H1 (cell line): ENCODE measurements at places on chromosomes 11 and 22.

- H3K36me3 ChIP-seq, result no peaks in the 10 kb centered on the region
- no peak overlapping the region for H3K4me3 ChIP-seq
- DNase-seq, result no peak
- H3K4me1 ChIP-seq, result no peaks in the 10 kb centered on the region; the same call in 1 of the 2 replicates
- H3K27ac ChIP-seq, result no peak overlapping the region
These were observed 20.3 kb upstream of the WNT7B start for GRCh38 chr22:45997077-45997776.

- H3K4me1 ChIP-seq, result peaks cover 13% of the 10 kb centered on the region
- peaks cover 53% of the 10 kb centered on the region for H3K36me3 ChIP-seq
- no peaks in the 10 kb centered on the region for H3K27me3 ChIP-seq
- H3K4me3 ChIP-seq, result no peak overlapping the region
- H3K27ac ChIP-seq, result no peak overlapping the region
- no peak for DNase-seq
These were observed 13.2 kb downstream of the CCND1 start for GRCh38 chr11:69654001-69654659.

- H3K4me3 ChIP-seq, result no peak overlapping the region
- H3K36me3 ChIP-seq, result no peaks in the 10 kb centered on the region
- no peak for DNase-seq
- no peaks in the 10 kb centered on the region; the same call in 1 of the 2 replicates for H3K4me1 ChIP-seq
These were observed 107.6 kb downstream of the ABTB2 start for GRCh38 chr11:34250211-34250610.

DNA sequence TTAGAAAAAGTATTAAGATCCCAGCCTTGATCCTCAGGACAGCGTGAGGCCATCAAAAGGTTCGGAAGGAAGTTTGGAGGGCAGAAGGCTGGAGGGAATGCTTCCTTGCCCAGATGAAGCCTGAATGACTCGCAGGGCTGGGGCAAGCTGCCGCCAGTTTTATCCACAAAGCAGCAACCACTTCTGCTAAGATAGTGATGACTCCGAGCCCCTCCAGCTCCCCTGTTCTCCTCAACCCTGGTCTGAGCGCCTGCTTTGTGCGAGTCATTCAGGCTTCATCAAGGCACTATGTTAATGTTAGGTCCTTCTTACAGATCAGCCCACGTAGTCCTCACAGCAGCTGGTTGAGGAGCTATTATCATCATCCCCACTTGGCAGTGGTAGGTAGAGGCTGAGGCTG is 158.8 kb downstream of the COMMD9 start:
- peaks cover 4% of the 10 kb centered on the region; the same call in 1 of the 2 replicates for H3K4me1 ChIP-seq
- H3K36me3 ChIP-seq, result no peaks in the 10 kb centered on the region
- no peak overlapping the region for H3K27ac ChIP-seq
- no peak for DNase-seq

- H3K27ac ChIP-seq, result no peak overlapping the region
- no peaks in the 10 kb centered on the region for H3K27me3 ChIP-seq
- peak; percentile 75 for DNase-seq
- H3K4me3 ChIP-seq, result no peak overlapping the region; the same call in 1 of the 2 replicates
These were observed 14.9 kb upstream of the SLC29A2 start for GRCh38 chr11:66386171-66387069.

- H3K4me1 ChIP-seq, result no peaks in the 10 kb centered on the region
- H3K4me3 ChIP-seq, result no peak overlapping the region
- DNase-seq, result no peak
- H3K27ac ChIP-seq, result no peak overlapping the region
These were observed 78.5 kb downstream of the PLEKHA7 start for GRCh38 chr11:16935518-16936302.

GRCh38 chr11:74449369-74449931 is 17.9 kb downstream of the KCNE3 start:
- no peak overlapping the region for H3K27ac ChIP-seq

DNA sequence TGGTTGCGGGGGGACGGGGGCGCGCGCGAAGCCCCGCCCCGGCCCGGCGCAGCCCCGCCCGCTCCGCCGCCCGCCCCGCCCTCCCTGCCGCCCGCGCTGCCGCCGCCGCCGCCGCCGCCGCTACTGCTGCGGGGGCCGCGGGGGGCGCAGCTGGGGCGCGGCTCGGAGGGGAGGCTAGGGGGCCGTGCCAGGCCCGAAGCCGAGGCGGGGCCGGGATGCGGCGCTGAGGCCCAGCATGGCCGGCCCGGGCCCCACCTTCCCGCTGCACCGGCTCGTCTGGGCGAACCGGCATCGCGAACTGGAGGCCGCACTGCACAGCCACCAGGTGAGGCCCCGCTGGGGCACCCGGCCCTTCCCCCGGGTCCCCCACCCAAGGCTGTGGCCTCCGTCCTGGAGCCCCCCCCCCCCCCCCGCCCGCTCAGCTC is at the start of gene ANKRD13D:
TSS of gene ANKRD13D (plus strand) at position 78 of the 425 bp plus-strand sequence. CDS start at position 236, 158 bp downstream.
- H3K27ac ChIP-seq, result peak within 1 kb of the TSS; percentile 86
- no peak for DNase-seq
- H3K4me3 ChIP-seq, result peak within 1 kb of the TSS; percentile 75
- peaks cover 18% of the 10 kb centered on the region for H3K4me1 ChIP-seq
- peaks cover 3% of the 10 kb centered on the region; the same call in 1 of the 2 replicates for H3K36me3 ChIP-seq

- DNase-seq, result no peak
- no peaks in the 10 kb centered on the region for H3K27me3 ChIP-seq
- H3K4me3 ChIP-seq, result peak overlapping the region; percentile 74
These were observed 936 bp downstream of the BRD1 start for GRCh38 chr22:49826603-49827270.

DNA sequence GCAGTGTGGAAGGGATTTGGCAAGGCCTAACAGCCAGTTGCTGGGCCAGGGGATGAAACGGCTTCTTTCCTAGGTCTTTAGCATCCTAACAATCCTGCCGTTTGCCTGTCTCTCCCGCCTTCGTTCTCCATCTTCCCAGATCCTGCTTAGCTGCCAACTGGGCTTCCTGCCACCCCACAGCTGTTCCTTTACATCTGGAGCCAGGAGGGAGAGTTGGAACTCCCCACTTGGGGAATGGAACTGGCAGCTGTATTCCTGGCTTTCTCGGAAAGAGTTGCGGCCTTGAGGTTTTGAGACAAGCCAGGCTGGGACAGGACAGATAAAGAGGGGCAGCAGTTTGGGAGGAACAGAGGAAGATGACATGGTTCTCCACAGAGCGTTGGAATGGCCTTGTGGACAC is 59.6 kb downstream of the ST3GAL4 start:
- H3K4me1 ChIP-seq, result no peaks in the 10 kb centered on the region
- no peaks in the 10 kb centered on the region; the same call in 1 of the 2 replicates for H3K27me3 ChIP-seq
- DNase-seq, result no peak

- no peaks in the 10 kb centered on the region for H3K4me1 ChIP-seq
- no peak overlapping the region for H3K27ac ChIP-seq
- no peaks in the 10 kb centered on the region for H3K27me3 ChIP-seq
- no peak for DNase-seq
These were observed 31.3 kb downstream of the ATP6V1E1 start for GRCh38 chr22:17597217-17597616.

DNA sequence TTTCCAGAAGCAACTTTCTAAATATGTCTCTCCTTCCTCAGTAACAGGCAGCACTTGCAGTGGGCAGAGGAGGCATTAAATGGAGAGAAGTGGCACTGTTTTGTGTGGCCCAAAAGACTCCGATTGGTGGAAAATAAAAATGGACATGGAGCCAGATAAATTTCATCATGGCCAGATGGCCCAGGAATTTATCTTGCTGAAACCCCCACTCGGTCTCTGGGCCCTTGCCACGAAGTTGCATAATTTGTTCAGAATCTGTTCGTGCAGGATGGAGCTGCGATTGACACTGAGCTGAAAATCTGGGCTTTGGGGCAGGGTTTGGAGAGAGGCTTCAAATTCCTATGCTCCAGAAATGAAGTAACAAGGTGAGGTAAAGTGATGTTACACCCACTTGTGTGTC is 65.5 kb downstream of the C11orf91 start:
- no peak overlapping the region for H3K4me3 ChIP-seq
- H3K27ac ChIP-seq, result no peak overlapping the region
- H3K36me3 ChIP-seq, result no peaks in the 10 kb centered on the region
- DNase-seq, result no peak

GRCh38 chr11:129373489-129373953 is 2.1 kb upstream of the BARX2 start:
- no peak overlapping the region for H3K27ac ChIP-seq
- H3K36me3 ChIP-seq, result no peaks in the 10 kb centered on the region
- peaks cover 82% of the 10 kb centered on the region for H3K27me3 ChIP-seq
- H3K4me3 ChIP-seq, result peak overlapping the region; percentile 55
- DNase-seq, result no peak
- no peaks in the 10 kb centered on the region for H3K4me1 ChIP-seq

DNA sequence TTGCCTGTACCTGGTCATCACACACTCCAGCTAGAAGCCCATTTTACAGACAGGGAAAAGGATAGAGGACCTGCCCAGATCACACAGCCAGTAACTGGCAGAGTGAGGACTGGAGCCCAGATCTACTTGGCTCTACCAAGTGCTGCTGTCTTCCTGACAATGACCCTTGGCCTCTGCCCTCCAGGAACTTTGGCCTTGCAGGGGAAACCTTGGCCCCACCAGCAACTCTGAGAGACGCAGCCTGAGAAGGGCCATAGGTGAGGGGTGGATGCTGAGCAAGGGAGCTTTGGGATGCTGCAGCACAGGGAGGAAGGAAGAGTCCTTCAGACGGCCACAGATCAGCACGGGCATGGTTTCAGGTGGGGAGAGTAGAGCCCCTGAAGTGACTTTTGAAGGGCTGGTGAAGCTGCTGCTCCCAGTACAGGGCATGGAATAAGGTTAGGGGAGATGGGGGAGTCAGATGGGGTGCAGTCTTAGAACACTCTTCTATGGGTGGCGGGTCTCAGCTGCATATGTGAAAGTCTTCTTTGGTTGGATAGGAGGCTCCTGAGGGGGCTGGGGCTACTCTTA is 2.0 kb upstream of the CAPN5 start:
- peaks cover 2% of the 10 kb centered on the region for H3K4me1 ChIP-seq
- no peak overlapping the region for H3K4me3 ChIP-seq
- H3K27me3 ChIP-seq, result no peaks in the 10 kb centered on the region

GRCh38 chr11:102914238-102915043 is 39.7 kb upstream of the MMP12 start:
- DNase-seq, result peak; percentile 54
- no peaks in the 10 kb centered on the region for H3K36me3 ChIP-seq
- no peak overlapping the region for H3K27ac ChIP-seq
- H3K4me1 ChIP-seq, result peaks cover 5% of the 10 kb centered on the region; the same call in 1 of the 2 replicates
- no peaks in the 10 kb centered on the region for H3K27me3 ChIP-seq

DNA sequence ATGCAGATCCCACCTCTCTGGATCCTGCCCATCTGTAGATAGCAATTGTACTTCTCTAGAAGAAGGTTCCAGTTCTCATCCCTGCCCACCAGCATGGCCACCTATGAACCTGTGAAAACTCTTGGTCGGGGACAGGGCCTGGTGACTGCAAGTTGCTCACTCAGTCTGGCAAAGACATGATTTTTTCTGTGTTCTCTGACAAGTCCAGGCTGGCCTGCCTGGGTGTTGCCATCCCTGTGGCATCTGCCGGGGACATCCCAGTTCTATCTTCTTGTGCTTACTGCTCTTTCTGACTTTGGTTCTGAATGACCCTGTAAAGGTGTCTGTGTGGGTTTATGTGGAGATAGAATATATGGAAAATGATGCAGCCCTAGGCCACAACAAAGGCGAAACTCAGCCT is 545.8 kb downstream of the INSC start:
- H3K27me3 ChIP-seq, result no peaks in the 10 kb centered on the region
- H3K36me3 ChIP-seq, result no peaks in the 10 kb centered on the region
- H3K27ac ChIP-seq, result no peak overlapping the region
- H3K4me3 ChIP-seq, result no peak overlapping the region

DNA sequence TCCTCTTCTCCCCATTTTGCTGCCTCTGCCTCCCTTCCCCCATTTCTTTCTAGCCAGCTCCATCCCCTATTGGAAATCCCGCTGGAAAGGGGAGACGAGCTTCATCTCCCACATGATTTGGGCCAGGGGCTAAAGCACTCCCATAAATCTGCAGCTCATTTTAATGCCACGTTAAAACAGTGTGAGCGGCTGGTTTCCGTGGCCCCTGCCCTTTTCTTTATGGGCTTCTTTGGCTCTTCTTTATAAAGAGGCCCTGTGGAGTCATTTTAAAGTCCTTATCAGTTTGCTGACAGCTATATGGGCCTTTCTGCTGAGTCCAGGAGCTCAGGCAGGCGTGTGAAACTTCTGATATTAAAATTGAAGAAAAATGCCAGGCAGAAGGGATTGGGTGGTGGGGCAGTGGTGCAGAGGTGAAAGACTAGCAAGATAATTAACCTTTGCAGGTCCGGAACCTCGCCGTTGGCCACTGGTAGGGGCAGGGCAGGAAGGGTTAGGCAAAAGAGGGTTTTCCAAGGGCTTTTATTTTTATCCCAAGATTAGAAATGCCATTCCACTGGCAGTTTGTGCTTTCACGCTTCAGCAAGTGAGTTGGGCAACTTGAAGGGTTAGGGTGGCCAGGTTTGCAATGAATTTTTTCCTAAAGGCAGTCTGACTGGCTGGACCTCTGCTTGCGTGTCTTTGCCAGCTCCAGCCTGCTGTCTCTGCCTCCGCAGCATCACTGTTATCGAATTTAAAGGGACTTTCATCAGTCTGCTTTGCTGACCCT is 44.3 kb downstream of the EXT2 start:
- no peaks in the 10 kb centered on the region for H3K4me1 ChIP-seq
- no peak overlapping the region for H3K4me3 ChIP-seq
- no peak overlapping the region for H3K27ac ChIP-seq
- H3K27me3 ChIP-seq, result no peaks in the 10 kb centered on the region
- DNase-seq, result no peak

- no peak overlapping the region for H3K4me3 ChIP-seq
- H3K36me3 ChIP-seq, result peaks cover 2% of the 10 kb centered on the region; the same call in 1 of the 2 replicates
- no peak for DNase-seq
- H3K4me1 ChIP-seq, result no peaks in the 10 kb centered on the region
- no peak overlapping the region for H3K27ac ChIP-seq
These were observed 36.6 kb downstream of the DCUN1D5 start for GRCh38 chr11:103055221-103055890.

GRCh38 chr11:126113012-126113411 is 50.3 kb upstream of the CDON start:
- H3K36me3 ChIP-seq, result no peaks in the 10 kb centered on the region
- H3K27me3 ChIP-seq, result 0 out of 2 replicates have a peak, but pooled peaks cover 3% of the 10 kb centered on the region
- no peaks in the 10 kb centered on the region for H3K4me1 ChIP-seq
- no peak for DNase-seq
- H3K4me3 ChIP-seq, result no peak overlapping the region
- no peak overlapping the region for H3K27ac ChIP-seq

- no peak for DNase-seq
- no peak overlapping the region for H3K27ac ChIP-seq
- no peaks in the 10 kb centered on the region for H3K4me1 ChIP-seq
- H3K36me3 ChIP-seq, result no peaks in the 10 kb centered on the region
These were observed 8.4 kb downstream of the TSPAN32 start for GRCh38 chr11:2310073-2310785.

DNA sequence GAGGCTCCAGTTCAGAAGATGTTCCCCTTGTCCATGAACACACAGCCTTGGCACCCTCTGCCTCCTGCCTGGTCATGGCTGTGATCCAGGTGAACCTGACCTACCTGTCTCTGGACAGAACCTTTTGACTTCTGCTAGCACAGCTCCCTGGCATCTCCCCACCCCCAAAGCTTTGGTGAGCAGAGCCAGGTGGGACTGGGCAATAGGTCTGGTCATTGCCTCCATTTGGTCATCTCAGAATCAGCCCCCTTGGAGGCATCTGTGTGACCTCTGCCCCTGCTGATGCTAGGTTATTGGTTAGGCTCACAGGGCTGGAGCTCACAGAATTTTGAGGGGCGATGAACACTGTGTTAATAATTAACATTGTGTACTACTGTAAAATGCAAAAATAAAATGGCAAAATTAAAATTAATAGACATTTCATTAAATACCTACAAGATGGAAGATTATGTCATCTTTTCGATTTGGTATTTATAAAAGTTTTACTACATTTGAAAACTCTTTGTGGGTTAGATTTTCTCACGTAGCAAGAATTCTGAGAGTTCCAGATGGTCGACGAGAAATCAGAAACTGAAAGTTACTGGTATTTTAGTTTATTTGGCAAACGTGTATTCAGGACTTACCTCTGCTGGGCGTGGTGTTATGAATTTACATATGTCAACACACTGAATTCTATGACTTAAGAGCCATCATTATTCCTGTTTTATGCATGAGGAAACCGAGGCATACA is 8.3 kb upstream of the KIAA0930 start:
- no peak overlapping the region for H3K4me3 ChIP-seq
- no peaks in the 10 kb centered on the region; the same call in 1 of the 2 replicates for H3K4me1 ChIP-seq
- no peak for DNase-seq
